ENCODE measurements at places on chromosomes 12 and 14.

- DNase-seq, result no peak
Observed at GRCh38 chr12:73225941-73226340, 953.8 kb downstream of the TRHDE start.

GRCh38 chr12:103331643-103332042 is 164.1 kb downstream of the C12orf42 start:
- DNase-seq, result no peak

DNA sequence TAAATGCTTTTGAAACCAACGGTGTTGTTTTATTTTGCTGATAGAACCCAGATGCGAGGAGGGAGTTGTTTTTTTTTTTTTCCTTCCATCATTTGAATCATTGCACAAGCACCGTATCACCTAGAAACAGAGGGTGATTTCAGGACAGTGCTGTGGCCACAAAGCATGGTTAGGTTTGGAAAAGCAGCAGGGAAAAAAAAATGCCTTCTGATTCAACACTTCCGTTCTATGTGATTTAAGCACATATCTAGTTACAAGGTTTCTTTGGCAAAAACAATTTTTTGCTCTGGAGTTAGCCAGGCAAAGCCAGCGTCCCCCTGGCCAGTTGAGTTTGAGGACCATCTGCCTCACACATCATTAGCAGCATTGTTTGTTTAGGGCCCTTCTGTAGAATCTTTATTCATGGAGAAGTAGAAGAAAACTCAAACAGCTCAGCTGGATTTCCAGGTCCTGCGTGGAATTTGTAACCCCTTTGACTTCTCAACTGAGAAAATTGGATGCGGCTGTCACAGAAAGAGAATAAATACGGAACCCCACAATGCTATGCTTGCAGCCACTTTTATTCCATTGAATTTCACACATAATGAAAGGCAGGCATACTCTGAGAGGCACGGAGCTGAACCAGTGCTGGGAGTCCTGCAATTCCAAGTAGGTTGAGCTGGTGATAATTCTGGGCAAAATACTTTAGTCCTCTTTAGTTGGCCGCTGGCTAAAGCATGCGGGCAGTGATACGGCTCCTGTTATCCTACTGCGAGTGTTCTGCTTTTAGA is 17.0 kb upstream of the WNT5B start:
- peak; percentile 58 for DNase-seq

- no peak for DNase-seq
Observed at GRCh38 chr12:20260851-20261250, 107.5 kb upstream of the PDE3A start.

DNA sequence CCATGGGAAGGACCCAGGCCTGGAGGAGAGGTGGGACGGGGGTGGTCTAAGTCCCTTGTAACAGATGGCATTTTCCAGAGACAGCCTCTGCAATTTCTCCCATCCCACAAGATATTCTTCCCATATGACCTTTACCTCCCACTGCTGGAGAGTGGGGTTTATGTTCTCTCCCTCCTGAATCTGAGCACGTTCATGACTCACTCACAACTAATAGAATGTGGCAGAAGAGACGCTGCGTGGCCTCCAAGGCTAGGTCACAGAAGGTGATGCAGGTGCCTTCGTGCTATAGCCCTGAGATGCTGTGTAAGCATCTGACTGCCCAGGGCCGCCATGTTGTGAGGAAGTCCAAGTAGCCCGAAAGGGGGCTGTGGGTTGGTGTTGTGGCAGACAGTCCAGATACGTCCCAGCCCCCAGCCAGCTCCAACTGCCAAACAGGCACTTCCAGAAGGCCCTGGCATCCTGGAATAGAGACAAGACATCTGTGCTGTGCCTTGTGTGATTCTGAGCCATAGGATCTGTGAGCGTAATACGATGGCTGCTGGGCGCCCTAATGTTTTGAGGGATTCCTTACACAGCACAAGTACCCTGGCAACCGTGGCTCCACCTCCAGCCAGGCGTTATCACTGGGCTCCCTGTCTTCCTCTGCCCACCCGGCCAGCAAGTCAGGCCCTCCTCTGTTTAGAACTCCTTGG is 56.1 kb upstream of the NCOR2 start:
- peak; percentile 68 for DNase-seq

GRCh38 chr12:66808606-66809005 is 129.7 kb upstream of the GRIP1 start:
- peak; percentile 32 for DNase-seq

DNA sequence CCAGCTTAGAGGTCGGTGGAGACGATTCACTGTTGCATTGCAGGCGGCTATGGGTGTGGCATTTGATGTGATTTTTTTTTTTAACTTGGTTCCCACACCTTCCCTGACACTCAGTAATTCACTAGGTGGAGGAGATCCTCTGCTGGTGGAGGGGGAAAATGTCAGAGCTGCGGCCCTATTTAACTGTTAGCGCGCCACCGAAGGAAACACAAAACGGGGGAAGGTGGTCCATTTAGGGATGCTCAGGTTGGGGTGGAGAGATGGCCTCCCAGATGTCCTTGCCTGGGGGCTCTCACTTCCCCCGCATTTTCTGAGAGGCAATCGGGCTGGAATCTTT is 4.3 kb upstream of the HOXC12 start:
- DNase-seq, result no peak

GRCh38 chr14:77339407-77339806 is 18.6 kb downstream of the GSTZ1 start:
- DNase-seq, result no peak

DNA sequence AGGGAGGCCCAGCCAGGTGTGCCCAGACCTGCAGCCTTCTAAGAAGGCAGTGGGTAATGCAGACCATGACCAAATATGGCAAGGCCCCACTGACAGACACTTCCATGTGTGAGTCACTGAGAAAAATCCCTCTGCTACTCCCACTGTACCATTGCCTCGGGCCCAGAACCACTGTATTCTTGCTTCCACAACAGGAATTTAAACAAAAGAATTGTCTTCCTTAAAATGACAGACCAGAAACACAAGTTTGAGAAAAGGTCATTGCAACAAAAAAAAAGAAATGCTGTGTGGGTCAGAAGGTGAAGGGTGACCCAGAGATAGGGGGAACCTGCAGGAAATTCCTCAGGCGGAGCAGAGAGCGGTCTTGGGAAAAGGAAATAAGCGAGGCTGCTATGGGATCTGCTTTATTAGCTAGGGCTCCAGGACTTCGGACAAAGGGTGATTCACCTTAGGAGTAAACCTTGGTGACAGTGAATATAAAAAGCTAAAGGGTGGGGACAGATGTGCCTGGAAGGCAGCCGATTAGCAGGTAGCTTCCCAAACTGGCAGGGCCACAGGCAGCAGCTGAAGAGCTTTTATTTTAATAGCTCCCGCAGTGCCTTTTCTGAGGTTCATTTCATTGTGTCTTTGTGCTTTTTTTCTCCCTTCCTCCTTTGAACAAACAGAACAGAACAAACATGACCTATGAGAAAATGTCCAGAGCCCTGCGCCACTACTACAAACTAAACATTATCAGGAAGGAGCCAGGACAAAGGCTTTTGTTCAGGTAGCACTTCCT is 185.3 kb upstream of the BCL2L14 start:
- no peak for DNase-seq

DNA sequence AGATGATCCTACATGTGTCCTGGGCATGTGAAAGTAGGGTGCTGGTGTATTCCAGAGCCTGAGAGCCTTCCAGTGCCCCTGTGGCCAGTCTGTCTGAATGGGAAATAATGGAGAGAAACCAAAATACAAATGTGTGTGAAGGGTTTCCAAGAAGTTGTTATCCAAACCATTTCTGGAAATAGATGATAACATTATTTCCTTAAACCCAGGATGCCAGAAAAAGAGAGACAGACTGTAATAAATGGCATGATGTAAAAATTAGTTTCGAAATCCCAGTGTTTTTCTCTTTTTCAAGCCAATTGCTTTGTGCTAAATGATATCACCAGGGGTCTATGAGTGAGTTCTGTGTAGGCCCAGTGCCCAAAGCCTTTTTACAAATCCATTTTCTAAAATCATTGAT is 175.3 kb downstream of the PHLDA1 start:
- DNase-seq, result no peak

DNA sequence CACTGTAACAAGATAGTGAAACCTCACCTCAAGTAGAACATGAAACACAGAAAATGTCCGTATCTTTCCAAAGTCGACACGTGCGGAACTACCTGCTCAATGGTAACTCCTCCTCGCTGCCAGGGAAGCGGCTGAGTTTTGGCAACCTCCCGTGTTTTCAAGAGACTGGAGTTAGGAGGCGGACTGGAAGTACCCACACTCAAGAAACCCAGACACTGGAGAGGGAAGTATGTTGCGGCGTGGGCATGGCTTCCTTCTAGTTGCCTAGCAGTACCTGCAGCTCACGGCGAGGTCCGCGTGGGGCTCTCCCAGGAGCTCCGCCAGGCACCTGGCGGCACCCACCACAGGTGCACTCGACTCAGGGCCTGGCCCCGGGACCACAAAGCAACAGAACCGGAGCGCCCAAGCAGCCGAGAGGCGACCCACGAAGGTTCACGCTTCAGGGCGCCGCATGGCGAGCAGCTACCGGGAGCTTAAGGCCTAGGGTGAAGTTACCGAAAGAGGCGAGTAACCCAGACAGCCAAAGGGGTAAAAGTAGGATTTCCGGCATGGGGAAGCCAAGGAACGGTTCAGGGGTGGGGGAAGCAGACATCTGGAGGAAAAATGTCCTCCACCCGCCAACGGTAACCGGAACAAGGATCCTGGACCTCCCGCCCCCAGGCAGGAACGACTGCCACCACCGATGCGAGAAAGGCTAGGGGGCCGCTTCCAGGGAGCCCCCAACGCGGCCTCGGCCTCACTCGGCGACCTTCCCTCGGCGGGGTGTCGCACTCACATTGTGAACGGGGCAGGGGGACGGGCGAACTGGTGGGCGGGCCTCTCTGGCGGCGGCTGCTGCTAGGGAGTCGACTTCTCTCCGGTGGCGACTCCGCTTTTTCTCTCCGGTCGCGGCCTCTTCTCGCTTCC is 608 bp downstream of the PTGES3 start:
- DNase-seq, result peak; percentile 17

- peak; percentile 12 for DNase-seq
Observed at GRCh38 chr12:107130830-107131611, 37.7 kb upstream of the CRY1 start.

DNA sequence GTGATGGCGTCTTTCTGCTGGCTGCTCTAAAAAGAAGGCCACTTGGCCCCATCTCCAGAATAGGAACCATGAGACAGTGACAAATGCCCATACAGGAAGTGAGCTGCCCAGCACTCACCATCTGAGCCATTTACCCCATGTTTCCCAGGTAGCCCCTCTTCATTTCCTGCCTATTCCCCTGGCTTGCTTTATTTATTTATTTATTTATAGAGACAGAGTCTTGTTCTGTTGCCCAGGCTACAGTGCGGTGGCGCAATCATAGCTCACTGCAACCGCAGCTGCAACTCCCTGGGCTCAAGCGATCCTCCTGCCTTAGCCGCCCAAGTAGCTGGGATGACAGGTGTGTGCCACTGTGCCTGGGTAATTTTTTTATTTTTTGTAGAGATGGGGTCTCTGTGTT is 71.2 kb downstream of the RIN3 start:
- no peak for DNase-seq

- no peak for DNase-seq
Observed at GRCh38 chr12:97800561-97800960, 338.0 kb downstream of the RMST start.

DNA sequence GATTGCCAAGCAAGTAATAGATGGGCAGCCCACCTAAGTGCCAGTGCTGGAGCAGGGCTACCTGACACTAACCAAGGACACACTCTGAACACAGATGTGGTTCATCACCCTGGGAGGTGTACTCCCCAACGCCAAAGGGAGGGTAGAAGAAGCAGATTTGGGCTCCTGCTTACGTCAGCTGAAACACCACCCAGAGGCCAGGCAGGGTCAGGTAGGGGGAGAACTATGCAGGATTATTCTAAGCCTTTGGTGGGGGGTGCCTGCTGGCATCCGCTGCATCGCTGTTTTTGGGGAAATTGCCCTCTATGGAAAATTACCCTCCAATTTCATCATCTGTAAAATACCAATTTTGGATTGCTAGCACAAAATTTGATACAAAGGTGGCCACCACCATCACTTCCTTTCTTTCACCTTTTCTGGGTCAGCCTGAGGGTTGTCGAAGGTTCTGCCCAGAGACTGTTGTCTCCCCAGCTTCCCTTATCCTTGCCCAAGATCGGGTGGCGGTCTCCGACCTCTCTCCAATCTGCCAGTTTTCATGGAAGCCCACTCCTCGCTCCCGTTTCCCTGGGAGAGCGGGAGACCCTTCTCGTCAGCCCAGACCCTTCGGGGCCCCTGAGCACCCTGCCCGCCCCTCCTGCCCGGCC is 535 bp downstream of the BIN2 start:
- DNase-seq, result no peak

DNA sequence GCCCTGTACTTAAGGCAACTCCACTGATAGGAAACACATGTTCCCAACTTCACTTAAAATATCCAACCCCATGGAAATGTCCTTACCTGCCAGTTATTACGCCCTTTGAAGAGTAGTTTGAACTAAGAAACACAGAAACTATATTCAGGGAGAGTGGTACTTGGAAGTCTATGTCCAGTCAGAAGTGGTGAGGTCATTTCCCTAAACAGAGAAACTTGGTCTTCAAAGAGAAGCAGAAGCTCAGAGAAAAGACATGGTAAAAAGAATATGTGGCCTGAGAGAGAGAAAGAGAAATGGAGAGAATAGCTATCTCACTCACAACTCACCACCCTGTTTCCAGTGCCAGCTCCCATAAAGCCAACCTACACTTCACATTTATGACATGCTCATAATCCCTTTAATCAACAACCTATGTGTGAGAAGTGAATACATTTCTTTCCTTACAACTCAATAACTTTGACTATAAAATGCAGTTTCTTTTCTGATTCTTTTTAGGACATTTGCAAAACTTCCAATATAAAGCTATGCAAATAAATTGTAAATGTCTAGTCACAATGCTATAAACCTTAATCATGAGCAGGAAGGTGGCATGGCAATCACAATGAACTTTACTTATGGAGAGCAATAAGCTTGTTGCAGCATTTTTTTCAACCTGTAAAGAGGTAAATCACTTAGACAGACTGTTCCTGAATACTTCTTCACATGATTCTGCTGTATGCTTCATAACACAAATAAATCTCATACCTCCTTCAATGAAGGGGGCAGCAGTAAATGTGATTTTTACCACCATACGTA is 67.1 kb downstream of the CPNE8 start:
- no peak for DNase-seq

DNA sequence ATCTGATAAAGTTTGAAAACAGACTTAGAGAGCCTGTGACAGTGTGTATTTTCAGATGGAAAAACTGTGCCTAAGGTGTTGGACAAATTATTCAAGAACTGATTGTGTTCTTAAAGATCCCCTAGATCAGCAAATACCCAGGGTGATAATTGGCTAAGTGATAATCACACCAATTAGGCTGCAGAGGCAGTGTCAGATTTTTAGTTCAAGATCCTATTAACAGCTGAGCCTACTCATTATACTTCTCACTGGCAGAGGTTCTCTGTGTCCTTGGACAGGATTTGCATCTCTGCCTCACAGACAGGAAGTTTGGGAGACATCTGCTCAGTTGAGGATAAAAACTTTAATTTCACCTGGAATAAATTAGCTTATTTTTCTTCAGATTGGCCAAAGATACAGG is 4.3 kb upstream of the FGD4 start:
- no peak for DNase-seq

DNA sequence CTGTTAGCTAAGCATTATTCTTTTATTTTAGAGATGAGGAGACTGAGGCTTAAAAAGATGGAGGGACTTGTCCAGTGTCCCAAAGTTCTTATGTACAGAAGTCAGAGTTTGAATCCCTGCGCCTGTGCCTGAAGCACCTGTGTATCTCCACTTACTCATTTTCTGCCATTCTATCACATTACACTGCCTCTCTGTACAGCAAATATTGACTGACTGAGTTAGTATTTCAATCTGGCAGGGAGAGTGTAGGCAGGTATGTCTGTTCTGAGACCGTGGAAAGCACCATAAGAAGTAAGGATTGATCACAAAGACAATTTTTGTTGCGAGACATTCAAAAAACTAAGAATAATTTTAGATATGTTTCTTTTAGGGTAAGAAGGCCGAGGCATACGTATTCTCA is 162.7 kb downstream of the KITLG start:
- DNase-seq, result no peak
